ENCODE measurements at places on chromosomes 5 and 9.

- no peak for DNase-seq
Observed at GRCh38 chr5:21862986-21863385, 990.2 kb downstream of the CDH12 start.

GRCh38 chr9:100729336-100729895 lies 151.5 kb downstream of the CAVIN4 start:
- DNase-seq: no peak

DNA sequence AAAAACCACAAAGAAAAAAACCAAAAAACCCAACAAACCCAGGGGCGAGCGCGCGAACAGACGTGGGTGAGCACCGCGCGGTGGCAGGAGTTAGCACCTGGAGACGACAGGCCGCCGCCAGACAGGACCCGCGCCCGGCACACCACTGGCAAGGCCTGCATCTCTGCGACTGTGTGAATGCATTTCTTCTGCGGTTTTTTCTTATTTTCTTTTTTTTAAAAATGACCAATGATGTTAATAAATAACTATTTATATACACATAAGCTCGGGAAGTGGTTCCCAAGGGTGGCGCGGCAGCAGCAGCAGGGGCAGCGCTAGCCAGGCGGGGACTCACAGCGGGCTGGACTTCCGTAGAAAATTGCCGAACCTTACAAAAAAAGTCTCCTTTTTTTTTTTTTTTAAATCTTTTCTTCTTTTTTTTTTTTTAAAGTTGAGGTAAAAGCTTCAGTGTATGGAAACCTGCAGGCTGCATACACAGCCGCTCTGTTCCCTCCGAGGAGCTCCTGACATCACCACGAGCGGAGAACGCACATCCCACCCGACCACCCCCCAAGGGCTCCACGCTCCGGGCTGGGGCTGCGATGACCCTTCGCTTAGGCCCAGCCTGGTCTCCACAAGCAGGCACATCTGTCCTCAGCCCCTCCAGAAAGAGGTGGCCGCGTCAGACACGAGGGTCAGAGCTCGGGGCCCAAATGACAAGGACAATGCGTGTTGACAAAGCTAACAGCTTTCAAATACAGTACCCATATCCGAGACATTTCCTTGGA lies 7.4 kb downstream of the BRD3OS start:
- DNase-seq: no peak

DNA sequence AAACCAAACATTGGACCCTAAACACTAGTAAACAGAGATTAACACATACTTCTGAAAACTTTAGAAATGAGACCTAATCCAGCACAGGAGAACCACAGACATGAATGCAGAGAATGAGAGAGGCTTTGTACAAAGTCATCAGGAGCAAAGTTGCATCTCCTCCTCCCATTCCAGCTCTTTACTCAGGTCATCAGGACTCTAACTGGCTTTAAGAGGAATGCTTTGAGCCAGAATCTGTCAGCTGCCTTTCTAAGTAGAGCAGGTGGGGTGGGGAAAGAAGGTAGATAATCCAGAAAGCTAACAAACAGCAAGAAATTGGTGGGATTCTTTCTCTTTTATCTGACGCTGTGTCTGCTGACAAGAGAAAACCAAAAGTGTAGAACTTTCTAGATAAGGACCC lies 582.7 kb upstream of the DMAC1 start:
- no peak for DNase-seq

GRCh38 chr9:113370806-113371325 lies 5.9 kb downstream of the HDHD3 start:
- no peak for DNase-seq

GRCh38 chr5:165477546-165477945 lies 1972.1 kb downstream of the MAT2B start:
- DNase-seq: no peak

GRCh38 chr5:136526021-136526420 lies 160.7 kb upstream of the TRPC7 start:
- DNase-seq: no peak

DNA sequence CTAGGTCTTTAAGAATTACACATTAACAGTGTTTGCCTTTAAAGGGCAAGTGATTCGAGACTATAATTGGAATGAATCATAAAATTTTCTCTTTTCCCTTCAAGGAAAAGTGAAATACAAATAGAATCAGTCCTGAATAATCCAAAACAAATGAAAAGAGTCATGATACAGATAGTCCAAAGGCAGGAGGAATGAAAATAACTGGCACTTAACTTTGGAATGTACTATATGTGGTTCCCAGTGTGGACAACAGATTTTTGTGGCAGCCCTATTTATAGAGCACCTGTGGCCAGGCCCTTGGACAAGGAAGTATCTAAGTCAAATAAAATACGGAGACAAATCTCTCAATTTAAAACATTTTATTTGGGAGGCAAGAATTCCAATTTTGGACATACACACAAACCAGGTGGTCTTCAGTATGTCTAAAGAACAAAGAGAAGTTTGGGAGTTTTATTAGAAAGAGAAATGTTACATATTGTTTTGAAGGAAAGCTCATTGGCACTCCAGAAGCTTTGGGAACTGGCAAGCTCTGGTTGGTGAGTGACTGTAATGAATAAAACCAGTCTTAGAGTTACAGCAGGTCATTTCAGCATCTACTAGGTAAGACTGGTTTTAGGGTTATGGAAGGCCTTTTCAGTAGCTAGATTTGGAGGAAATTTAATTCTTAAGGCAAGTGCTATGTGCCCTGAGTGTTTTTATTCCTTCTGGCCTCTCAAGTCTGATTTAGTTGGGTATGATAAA lies 116.0 kb upstream of the PAM start:
- no peak for DNase-seq

- no peak for DNase-seq
Observed at GRCh38 chr9:91837981-91838731, 111.9 kb downstream of the ROR2 start.

GRCh38 chr5:178330791-178331404 lies 98.3 kb upstream of the PHYKPL start:
- no peak for DNase-seq

GRCh38 chr9:136978073-136978864 lies 965 bp downstream of the PTGDS start:
- peak; percentile 75 for DNase-seq

DNA sequence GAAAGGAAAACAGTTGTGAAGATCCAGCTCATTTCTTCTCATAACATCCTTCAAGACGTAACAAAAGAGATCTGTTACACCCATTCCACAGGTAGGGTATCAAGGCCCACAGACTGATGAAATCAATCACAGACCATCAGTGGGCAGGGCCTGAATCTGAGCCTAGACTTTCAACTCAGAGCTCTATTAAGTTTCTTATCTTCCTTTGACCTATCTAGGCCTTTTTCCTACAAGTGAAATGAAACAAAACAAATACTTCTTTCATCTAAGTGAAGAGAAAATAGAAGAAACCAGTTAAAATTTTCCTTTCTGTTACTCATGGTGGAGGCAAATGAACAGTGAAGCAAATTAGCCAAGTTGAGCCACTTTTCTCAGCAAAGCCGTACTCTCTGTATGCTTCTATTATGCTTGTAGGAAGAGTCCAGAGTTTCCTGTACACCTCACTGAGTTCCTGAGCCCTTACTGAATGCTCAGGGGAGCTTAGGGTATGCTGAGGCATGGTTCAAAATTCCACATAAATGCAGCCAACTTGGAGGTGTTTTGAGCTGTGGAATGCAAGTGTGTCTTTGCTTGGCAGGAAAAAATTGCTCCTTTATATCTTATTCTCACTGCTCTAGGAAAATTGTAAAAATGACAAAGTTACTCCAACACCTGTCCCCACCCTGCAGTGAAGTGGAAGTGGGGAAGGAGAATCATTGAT lies 91.9 kb downstream of the FEM1C start:
- DNase-seq: no peak

GRCh38 chr5:32095261-32095671 lies 78.9 kb downstream of the GOLPH3 start:
- DNase-seq: no peak

DNA sequence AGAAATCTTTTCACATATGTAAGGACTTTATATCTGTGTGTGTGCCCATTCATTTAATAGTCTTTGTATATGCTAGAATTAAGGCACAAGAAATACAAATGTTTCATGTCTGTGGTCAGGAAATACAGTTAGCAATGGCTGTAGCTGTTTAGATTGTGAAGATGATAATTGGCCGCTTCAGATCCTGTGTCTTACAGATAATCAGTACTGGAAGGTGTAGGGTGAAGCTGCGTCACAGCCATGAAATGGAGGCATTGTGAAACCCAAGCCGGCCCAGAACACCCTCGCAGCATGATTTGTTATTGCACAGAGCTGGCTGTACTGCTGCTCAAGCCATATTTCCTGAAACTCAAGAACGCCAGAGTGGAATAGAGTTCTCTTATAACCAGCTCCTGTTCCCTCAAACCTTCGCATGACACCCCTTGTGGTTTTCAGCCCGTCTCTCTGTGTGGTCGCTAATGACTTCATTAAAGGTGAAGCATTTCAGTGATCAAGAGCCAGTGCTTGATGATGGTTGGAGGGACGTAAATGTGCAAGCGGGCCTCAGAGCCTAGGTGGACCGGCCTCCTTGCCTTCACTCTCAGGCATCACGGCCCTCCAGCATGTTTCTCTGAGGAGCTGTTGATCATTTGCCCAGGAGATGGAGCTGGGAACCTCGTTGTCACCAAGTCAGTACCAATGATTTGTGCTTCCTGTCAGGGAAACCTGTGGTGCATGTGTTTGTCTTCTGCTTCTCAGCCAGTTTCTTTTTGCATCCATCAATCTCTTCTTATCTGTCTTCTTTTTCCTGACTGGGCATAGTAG lies 80.1 kb downstream of the F2RL2 start:
- DNase-seq: peak; percentile 49

DNA sequence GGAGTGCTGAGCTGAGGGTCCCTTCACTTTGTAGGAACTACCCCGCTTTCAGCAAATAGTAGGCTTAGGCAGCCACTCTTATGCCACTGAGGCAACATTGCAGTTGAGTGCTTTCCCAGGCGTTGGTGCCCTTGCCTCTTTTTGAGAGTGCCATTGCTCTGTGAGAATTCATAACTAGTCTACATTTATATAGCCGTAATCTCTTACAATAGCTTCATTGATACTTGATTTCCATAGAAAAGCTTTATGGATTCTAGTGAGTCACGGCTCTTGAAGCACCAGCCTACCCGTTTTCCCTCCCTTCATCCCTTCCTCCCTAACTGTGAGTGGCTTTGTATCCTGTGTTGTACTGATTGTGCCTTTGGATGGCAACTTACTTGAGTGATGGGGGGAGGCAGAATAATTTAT lies 283.9 kb downstream of the AOPEP start:
- no peak for DNase-seq

DNA sequence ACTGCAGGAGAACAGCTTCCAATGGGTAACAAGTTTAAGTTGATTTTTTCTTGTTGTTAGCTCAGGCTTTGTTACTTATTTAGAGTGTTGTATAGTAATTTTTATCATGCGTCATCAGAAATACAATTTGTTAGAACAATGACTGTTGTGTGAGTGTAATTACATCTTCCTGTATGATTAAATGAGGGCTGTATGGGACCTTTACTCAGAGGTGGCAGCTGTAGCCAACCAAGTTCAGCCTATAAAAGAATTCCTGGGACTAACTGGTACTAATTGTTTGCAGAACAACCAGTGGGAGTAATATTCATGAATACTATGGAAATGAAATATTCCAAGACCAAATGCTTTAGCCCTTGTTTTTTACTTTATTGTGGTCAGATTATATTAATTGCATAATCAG lies 30.8 kb upstream of the TJP2 start:
- DNase-seq: no peak

DNA sequence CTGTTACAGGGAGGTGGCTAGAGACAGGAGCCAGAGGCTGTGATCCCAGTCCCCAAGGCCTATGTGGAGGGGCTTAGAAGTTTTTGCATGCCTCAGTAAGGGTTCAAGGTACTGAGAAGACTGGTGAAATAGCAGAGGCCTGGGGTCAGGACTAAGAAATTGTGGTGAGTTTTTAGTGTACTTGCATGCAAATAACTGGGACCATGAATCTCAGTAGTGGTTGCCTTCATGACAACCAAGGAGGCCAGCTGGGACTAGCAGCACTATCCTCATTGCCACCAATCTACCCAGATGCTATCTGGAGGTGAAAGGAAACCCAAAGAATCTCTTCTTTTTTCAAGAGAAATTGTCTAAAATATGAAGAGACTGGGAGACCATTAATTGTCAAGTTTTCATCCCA lies 395.1 kb downstream of the CETN3 start:
- DNase-seq: no peak

DNA sequence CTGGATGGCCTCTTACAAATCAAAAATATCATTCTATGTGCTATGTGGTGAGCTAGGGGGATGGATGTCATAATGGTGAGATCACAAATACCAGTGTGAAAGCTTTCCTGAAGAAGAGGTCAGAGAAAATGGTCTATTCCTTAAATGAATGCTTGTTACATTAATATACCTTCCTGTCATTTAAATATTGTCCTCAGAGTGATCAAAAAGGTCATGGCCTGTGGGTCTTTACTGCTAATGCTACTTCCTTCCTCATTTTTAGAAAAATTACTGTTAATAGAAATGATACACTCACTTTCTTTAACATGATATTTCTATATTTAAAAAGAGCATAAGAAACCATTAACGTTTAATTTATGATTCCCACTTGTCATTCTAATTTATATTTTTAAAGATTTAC lies 9.7 kb downstream of the OMD start:
- no peak for DNase-seq

DNA sequence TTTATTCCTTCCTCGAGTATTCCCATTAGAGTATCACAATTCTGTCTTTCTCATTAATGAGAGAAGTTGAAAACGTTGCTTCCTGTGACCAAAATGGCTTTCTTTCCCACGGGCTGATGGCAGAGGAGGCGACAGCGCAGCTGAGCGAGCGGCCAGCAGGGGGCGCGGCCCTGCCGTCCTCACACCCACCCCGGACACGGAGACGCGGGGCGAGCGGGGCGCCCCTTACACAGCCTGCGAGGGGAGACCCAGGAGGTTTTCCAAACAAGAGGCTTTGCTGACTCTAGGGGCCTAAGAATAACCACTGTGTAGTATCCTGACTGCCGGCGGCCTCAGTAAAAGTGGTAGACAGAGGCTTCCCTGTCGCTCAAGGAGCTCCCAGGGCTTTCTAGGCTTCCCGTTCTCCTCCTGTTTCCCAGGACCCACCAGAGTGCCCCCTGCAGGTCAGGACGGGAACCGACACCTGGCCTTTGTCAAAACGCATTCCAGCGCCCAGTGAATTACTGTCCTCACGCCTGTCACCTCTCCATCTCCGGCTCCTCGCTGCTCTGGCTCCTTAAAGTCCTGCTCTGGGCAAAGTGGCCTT lies 27.3 kb upstream of the FGF1 start:
- peak; percentile 85 for DNase-seq

GRCh38 chr5:73519531-73520283 lies 21.5 kb downstream of the BTF3 start:
- DNase-seq: peak; percentile 65

DNA sequence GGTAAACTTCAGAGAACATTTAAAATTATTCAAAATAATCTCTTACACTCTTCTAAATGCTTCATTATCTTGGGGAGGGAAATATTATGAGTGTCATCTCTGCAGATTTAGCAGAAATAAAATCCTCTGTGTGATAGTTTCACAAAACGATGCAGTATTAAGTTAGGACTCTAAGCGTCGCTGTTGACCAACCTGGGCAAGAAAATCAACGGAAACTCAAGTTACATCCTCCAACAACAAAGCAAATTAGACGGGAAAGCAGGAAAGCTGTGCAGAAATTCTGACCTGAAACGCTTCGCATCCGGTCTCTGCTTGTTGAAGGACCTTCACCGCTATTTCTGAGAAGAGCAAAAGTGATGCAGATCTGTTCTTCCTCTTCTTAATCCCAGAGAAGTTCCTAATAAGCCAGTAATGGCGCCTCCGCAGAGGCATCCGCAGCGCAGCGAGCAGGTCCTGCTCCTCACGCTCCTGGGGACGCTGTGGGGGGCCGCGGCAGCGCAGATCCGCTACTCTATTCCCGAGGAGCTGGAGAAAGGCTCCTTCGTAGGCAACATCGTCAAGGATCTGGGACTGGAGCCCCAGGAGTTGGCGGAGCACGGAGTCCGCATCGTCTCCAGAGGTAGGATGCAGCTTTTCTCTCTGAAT lies at the start of gene PCDHGA6:
Gene PCDHGA6 (plus strand): TSS at position 219 of the 645 bp plus-strand sequence. CDS start 193 bp downstream, at position 412.
- DNase-seq: no peak
